T-cell (primary cell): ENCODE measurements at places on chromosomes 6 and 20. TPM values are rescaled to one million over a fixed set of nuclear protein-coding genes. Genes with fewer than 3 reads are reported as not detected.

DNA sequence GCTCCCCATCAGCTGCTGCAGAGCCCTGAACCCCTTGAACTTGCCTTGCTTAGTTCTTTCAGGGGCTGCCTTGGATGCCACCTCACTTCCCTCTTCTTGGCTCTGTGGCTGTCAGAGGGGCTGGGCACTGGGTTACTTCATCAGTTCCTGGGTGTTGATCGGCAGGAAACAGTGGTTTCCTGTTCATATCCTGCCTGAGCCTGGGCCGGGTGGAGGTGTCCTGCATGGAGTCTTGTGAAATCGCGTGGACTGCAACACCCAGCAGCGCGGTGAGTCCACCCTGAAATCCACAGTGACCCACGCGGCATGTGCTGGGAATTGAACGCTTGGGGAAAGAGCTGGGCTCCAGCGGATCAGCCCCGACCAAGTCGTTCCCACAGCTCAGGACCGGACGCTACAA lies 97.5 kb downstream of the CDH26 start:
- peak overlapping the region; percentile 66 for H3K27ac ChIP-seq
- peaks cover 63% of the 10 kb centered on the region for H3K4me1 ChIP-seq

- peaks cover 16% of the 10 kb centered on the region for H3K4me1 ChIP-seq
- H3K27ac ChIP-seq = peak overlapping the region; percentile 87
- no peaks in the 10 kb centered on the region for H3K36me3 ChIP-seq
- H3K4me3 ChIP-seq = no peak overlapping the region
Observed at GRCh38 chr6:109059571-109060021, 35.0 kb downstream of the SESN1 start.

- no peak for DNase-seq
- peaks cover 6% of the 10 kb centered on the region for H3K4me1 ChIP-seq
- no peak overlapping the region for H3K4me3 ChIP-seq
- H3K27me3 ChIP-seq = no peaks in the 10 kb centered on the region
- H3K36me3 ChIP-seq = no peaks in the 10 kb centered on the region
Observed at GRCh38 chr6:90302320-90302719, 5.7 kb upstream of the BACH2 start.

DNA sequence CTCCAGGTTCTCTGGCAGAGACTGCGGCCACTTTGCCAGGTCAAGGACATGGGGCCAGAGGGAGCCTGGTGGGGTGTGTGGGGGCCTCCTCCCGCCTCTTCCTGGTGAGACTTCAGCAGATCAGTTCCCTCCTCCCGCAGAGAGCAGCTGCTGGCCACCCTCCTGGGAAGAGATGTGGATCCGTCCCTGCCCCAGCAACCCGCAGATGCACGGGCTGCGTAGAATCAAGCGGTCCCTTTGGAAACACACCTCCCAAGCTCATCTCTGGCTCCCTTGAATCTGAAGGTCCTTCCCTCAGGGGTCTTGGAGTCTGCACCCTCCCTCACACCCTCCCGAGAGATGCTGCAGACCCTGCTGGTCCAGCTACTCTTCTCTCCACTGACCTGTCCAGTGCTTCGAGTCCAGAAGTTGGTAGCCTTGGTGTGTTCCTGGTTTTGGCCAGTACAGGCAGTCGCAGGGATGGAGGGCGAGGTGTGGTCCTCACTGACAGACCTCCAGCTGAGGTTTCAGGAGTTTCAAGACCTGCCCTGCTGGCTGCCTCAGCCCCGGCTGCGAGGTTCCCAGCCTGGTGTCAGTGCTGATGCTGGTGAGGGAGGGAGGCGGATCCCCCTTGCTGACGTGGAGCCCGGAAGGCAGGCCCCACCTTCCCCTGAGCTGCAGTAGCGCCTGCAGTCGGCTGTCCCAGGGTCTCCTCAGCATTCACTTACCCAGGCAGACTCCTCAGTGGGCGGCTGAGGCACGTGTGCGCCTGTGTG lies at the start of gene NPBWR2:
Gene NPBWR2 (minus strand): TSS at position 585 of the 755 bp plus-strand sequence. CDS start 734 bp downstream, outside the sequence.
- no peak within 1 kb of the TSS for H3K4me3 ChIP-seq
- no peaks in the 10 kb centered on the region for H3K27me3 ChIP-seq
- H3K27ac ChIP-seq = no peak within 1 kb of the TSS
- DNase-seq = no peak

DNA sequence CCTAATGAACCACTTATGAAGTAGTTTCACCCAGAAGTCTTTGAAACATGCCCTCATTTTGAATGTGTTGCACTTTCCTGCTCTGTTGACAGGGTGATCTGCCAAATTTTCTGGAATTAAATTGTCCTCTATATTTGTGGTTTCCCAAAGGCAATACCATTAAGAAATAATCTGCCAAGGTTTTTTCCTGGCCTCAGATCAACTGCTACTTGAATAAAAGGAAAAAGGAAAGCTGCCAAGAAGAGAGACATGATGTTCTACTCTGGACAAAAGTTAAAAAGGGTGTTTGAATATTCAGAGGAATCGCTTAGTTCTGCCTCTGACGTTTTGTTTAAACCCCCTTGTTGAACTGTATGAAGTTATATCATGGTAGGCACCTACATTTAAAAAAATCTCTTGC lies 37.4 kb upstream of the ARMH2 start:
- H3K4me3 ChIP-seq = no peak overlapping the region
- H3K4me1 ChIP-seq = peaks cover 18% of the 10 kb centered on the region
- no peaks in the 10 kb centered on the region for H3K27me3 ChIP-seq
- DNase-seq = no peak

GRCh38 chr6:25017486-25017885 lies 81.7 kb upstream of the RIPOR2 start:
- H3K36me3 ChIP-seq = peaks cover 4% of the 10 kb centered on the region
- H3K4me3 ChIP-seq = no peak overlapping the region
- no peaks in the 10 kb centered on the region for H3K27me3 ChIP-seq

- peaks cover 2% of the 10 kb centered on the region for H3K27me3 ChIP-seq
- no peak overlapping the region for H3K4me3 ChIP-seq
- DNase-seq = no peak
- peaks cover 33% of the 10 kb centered on the region for H3K4me1 ChIP-seq
- H3K27ac ChIP-seq = no peak overlapping the region
- no peaks in the 10 kb centered on the region for H3K36me3 ChIP-seq
Observed at GRCh38 chr20:63176034-63176426, 39.9 kb downstream of the YTHDF1 start.

GRCh38 chr6:102980951-102981350 lies 1587.4 kb downstream of the GRIK2 start:
- H3K27ac ChIP-seq = no peak overlapping the region
- H3K27me3 ChIP-seq = no peaks in the 10 kb centered on the region
- no peaks in the 10 kb centered on the region for H3K36me3 ChIP-seq
- DNase-seq = no peak
- no peaks in the 10 kb centered on the region for H3K4me1 ChIP-seq

GRCh38 chr20:3678856-3679720 lies 2.7 kb downstream of the ADAM33 start:
- no peaks in the 10 kb centered on the region for H3K36me3 ChIP-seq
- H3K27ac ChIP-seq = no peak overlapping the region
- peaks cover 85% of the 10 kb centered on the region for H3K27me3 ChIP-seq
- H3K4me1 ChIP-seq = peaks cover 13% of the 10 kb centered on the region

- H3K4me3 ChIP-seq = no peak overlapping the region
- H3K27me3 ChIP-seq = no peaks in the 10 kb centered on the region
- H3K36me3 ChIP-seq = no peaks in the 10 kb centered on the region
- H3K27ac ChIP-seq = no peak overlapping the region
- H3K4me1 ChIP-seq = no peaks in the 10 kb centered on the region
- no peak for DNase-seq
Observed at GRCh38 chr6:135329851-135330803, 149.0 kb downstream of the MYB start.

GRCh38 chr6:102216232-102216631 lies 822.7 kb downstream of the GRIK2 start:
- H3K36me3 ChIP-seq = no peaks in the 10 kb centered on the region
- no peaks in the 10 kb centered on the region for H3K4me1 ChIP-seq
- H3K27ac ChIP-seq = no peak overlapping the region
- H3K27me3 ChIP-seq = no peaks in the 10 kb centered on the region
- no peak overlapping the region for H3K4me3 ChIP-seq
- DNase-seq = no peak

- H3K4me1 ChIP-seq = peaks cover 19% of the 10 kb centered on the region
- no peaks in the 10 kb centered on the region for H3K27me3 ChIP-seq
- H3K36me3 ChIP-seq = no peaks in the 10 kb centered on the region
- no peak for DNase-seq
Observed at GRCh38 chr6:133951227-133951626, 1.8 kb upstream of the TBPL1 start.

- no peaks in the 10 kb centered on the region for H3K4me1 ChIP-seq
- H3K27me3 ChIP-seq = no peaks in the 10 kb centered on the region
- no peak for DNase-seq
- H3K4me3 ChIP-seq = no peak overlapping the region
- no peak overlapping the region for H3K27ac ChIP-seq
Observed at GRCh38 chr6:169503422-169504152, 198.2 kb downstream of the WDR27 start.

DNA sequence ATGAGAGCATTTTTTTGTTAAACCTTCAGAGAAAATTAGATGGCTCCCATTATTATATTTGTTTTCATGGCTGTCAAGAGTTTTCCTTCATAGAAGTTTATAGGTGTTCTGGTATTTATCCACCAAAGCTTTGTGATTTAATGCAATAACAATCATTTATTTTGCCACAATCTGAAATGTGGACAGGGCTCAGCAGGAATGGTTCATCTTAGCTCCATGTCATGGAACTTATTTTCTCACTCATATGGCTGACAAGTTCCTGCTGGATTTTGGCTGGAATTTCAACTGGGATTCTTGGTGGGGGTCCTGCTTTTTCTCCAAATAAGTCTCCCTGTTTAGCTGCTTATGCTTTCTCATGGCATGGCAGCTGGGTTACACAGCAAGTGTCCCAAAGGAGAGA lies 876.7 kb downstream of the QKI start:
- H3K27ac ChIP-seq = no peak overlapping the region
- H3K4me1 ChIP-seq = no peaks in the 10 kb centered on the region
- DNase-seq = no peak

DNA sequence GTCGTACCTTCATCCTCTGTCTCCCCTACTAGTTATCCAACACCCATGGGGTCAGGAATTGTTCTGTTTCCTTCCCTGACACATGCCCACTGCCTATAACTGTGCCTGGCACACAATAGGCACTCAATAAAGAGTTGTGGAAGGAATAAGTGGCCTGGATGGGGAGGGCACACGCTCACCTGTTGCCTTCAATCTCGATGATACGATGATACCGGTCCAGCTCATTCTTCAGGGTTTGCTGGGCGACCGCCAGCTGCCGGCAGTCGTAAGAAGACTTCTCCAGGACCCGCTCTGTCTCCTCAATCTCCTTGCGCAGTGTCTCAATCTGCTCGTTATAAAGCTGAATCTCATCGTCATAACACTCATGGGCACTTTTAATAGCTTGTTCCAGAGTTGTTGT lies 32.5 kb downstream of the BFSP1 start:
- H3K27me3 ChIP-seq = no peaks in the 10 kb centered on the region

DNA sequence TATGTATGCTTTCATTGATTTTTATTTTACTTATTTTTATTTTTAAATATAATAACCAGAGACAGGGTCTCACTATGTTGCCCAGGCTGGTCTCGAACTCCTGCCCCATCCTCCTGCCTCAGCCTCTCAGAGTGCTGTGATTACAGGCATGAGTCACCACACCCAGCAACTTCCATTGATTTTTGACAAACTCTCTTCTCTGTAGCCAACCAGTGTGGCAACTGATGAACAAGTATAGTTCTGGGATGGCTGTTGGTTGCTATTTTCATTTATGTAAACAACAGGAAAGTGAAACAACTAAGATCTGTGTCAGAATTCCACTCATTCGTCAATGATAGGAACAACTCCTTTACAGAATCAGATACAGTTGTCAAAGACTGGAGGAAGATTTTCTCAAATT lies 356.7 kb upstream of the JARID2 start:
- no peaks in the 10 kb centered on the region for H3K36me3 ChIP-seq
- no peak for DNase-seq
- H3K4me1 ChIP-seq = no peaks in the 10 kb centered on the region
- H3K27me3 ChIP-seq = no peaks in the 10 kb centered on the region
- no peak overlapping the region for H3K4me3 ChIP-seq

DNA sequence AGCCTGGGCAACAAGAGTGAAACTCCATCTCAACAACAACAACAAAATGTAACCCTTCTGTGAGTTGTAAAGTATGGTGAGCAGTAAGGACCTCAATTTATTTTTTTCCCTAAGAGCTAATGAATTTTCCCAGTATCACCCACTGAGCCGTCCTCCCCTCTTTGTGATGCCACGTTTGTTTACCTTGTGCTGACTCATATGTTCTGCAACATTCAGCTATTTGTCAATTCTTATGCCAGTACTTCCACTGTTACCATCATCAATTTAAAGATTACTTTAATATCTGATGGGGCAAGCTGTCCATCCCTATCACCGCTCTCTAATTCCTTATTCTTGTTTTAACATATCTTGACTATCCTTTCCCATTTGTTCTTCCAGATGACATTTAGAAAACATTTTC lies 37.5 kb downstream of the MAK start:
- H3K27me3 ChIP-seq = no peaks in the 10 kb centered on the region
- H3K27ac ChIP-seq = no peak overlapping the region
- DNase-seq = no peak

DNA sequence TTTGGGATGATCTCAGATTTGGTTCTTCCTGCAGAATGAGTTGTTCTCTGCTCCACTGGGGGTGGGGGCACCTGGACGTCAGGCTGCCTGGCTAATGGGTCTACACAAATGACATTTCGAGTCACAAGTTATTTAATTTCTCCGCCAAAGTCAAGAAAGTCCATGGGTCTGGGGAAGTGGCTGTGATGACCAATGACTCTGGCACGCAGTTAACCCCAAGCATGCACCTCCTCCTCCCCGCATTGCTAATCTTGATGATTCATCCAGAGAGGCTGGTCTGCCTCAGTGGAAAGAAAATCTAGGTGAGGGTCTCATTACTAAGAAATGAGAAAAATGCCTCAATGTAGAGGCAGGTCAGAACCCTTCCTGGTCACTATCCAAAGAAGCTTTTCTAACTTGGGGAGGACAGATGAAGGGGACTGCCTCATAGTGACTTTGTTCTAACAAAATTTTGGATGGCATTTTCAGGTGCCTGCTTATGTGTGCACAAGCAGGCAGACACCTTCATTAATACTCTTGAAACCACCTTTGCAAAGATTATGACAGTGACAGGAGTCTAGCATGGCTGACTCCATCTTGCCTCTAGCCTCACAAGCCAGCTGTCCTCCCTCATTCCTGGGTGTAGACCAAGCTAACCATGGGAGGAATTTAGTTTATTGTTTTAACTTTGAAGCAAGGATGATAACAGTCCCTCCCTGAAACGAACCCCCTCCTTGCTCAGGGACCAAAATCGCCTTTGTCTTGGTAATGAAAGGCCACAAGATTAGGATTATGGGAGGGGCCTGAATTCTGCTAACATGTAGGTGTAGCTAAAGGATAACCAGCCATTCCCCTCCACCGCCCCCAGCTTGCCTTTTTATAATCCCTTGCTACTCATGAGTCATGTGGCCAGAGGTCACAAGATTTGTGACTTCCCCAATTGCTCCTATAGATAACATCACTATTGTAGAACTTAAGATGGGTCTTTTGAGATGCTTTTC lies 98.6 kb upstream of the MRPS10 start:
- H3K4me1 ChIP-seq = peaks cover 43% of the 10 kb centered on the region
- H3K27ac ChIP-seq = no peak overlapping the region
- peaks cover 9% of the 10 kb centered on the region for H3K36me3 ChIP-seq
- DNase-seq = no peak
- no peaks in the 10 kb centered on the region for H3K27me3 ChIP-seq

The GMPR gene
- 0.68 TPM for total RNA-seq

The MYCT1 gene
- 0.25 TPM for total RNA-seq

The SOX18 gene
- not detected for total RNA-seq

The LCA5 gene
- 0.54 TPM for total RNA-seq

The SDCBP2 gene
- total RNA-seq = 2.4 TPM

The CST5 gene
- total RNA-seq = not detected
